ENCODE measurements at places on chromosomes 13 and 19.
A peak's percentile ranks its signal among the peaks of the same experiment; 100 is the strongest.

- peak; percentile 6 for DNase-seq
These were observed 12.5 kb upstream of the NCR1 start for GRCh38 chr19:54893406-54893805.

GRCh38 chr19:32627714-32628270 lies 46.8 kb downstream of the PDCD5 start:
- no peak for DNase-seq

DNA sequence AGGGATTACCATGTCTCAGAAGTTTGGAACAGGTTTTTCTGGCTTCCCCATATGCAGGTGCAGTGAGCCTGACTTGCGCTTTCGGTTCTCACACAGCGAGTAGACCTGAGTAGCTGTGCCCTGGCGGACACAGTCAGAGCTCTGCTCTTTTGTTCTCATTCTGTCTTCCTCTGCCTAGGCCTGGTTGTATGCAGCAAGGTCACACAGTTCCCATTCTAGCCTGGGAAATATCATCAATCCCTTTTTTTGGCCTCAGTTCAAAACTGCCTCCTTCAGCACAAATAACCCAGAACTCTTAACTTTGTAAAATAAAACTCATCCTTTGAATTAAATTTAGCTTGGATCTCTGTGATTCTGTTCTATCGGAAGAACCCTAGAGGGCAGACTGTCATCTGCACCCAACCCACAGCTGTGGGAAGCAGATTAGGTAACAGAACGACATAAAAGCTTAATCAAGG lies 10.2 kb downstream of the OXGR1 start:
- peak; percentile 27 for DNase-seq

GRCh38 chr19:33273881-33274662 lies 28.3 kb downstream of the CEBPA start:
- peak; percentile 51 for DNase-seq

GRCh38 chr13:108963846-108964600 lies 334.6 kb downstream of the MYO16 start:
- DNase-seq, result peak; percentile 47

- DNase-seq, result peak; percentile 43
These were observed 4.7 kb upstream of the SIGLECL1 start for GRCh38 chr19:51246164-51246552.

GRCh38 chr19:49453013-49453756 lies at the start of gene ALDH16A1:
Gene ALDH16A1, plus strand, starts transcription at chr19:49453225. Its CDS starts 107 bp downstream, at chr19:49453332.
- DNase-seq, result peak; percentile 98

- DNase-seq, result peak; percentile 79
These were observed 446 bp upstream of the ZNF83 start for GRCh38 chr19:52638601-52639000.

GRCh38 chr13:37068962-37069361 lies 9.5 kb upstream of the SUPT20H start:
- DNase-seq, result no peak
